ENCODE measurements at places on chromosomes 6 and 20.

GRCh38 chr6:57048577-57048976, 2.1 kb downstream of the KIAA1586 start:
- no peak for DNase-seq

DNA sequence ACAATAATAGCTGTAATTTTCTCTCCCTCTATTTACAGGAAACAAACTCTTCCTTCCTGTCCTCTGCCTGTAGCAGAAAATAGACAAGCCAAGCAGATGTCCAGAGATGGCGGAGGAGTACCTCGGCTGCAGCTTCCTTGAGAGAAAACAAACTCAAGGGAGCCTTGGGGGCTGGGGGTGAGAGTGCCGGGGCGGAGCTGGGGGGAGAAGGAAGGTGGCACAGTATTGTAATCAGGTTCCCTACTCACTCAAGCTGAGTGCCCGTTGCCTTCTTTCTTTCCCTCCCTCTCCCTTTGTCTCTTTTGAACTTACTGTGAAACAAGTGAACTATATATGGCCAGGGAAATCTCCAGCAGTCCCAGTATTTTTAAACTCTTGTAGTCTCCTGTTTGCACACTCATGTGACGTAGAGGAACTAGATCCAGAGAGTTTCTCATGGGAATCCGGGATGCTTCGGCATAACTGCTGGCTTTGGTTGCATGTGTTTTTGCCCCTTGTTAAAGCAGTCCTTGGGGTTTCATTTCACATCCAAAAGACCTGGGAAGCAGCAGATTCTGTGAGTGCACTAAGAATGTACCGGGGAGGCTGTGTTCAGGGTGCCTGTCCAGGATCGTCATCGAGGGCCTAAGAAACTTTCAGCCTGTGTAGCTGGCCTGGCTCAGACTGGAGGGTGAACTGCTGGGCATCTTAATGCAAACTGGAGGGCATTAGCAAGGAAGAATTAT, 44.6 kb upstream of the HDDC2 start:
- no peak for DNase-seq

DNA sequence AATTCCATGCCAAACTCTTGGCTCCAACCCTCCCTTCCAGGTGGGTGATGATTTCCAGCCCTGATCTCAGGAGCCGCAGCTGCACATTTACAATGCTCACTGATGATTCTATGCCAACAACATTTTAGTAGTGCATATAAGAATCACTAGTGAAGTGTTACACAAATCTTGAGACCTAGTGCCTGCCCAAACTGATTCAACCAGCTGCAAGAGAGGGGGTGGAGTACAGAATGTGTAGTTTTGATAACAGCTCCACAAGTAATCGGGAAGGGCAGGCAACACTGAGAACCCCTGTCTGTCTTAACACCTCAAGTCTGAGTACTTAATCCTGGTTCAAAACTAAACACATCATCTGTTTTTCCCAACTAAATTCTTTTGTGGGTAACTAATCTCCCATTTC, 91.7 kb downstream of the PRDM1 start:
- peak; percentile 65 for DNase-seq

DNA sequence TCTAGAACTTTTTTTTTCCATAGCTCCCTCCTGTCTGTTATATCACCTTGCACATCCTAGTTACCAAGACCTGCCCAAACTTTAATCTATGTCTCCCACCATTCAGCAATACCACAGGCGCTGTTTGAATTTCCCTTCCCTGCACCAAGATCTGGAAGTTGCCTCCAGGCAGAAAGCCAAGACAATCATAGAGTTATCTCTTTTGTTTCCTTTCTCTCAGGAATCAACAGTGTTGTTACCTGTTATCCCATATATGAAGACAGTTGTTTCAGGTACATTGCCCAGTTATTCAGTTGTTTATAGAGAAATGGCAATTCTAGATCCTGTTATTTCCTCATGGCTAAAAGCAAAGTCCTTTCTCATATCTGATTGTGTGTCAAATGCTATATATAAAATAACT, 63.2 kb downstream of the PDSS2 start:
- peak; percentile 16 for DNase-seq

GRCh38 chr6:139983555-139984276, 609.3 kb upstream of the CITED2 start:
- DNase-seq = no peak

DNA sequence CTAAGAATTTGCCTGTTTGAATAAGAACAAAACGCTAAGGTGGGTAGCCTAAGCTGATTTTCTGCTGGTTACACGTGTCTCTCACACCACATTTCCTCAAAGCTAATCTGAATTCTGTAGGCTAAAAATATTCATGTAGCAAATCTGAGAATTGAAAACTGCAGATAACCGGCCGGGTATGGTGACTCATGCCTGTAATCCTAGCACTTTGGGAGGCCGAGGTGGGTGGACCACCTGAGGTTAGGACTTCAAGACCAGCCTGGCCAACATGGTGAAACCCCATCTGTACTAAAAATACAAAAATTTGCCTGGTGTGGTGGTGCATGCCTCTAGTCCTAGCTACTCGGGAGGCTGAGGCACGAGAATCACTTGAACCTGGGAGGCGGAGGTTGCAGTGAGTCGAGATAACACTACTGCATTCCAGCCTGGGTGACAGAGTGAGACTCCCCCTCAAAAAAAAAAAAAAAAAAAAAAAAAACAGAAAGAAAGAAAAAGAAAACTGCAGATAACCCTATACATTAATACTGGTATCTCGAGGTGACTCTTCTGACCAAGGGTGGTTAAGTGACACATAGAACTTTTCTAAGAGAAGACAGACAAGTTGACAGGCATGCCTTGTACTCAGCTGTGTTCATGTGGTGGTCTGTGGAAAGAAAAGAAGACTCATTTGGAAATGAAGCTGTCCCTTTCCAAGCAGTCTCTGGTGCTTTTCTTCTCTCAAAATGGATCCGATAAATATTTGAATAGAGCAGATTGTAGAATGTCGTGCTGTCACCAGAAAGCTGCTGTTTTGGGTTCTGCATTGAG, 24.7 kb upstream of the ASXL1 start:
- DNase-seq = no peak

- DNase-seq = no peak
These were observed 11.3 kb upstream of the ABRACL start for GRCh38 chr6:139017227-139017626.

GRCh38 chr20:20803011-20803410, 90.6 kb upstream of the RALGAPA2 start:
- DNase-seq = no peak

DNA sequence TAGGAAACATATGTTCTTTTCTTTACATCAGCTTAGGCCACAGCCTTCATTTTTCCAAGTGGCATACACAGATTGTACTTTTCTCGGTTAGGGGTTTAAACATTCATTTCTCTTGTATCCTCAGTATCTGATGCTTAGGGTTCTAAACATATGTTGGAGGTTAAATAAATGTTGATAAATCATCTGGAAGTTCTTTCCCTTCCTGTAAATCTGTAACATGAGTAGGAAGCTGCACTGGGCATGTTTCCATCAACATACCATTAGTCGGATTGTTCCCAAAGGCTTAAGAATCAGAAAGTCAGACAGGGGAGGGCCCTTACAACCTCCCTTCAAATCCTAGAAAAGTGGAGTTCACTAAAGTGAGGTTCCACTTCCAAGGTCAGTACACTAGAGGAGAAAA, 54.8 kb upstream of the BCLAF1 start:
- DNase-seq = no peak

DNA sequence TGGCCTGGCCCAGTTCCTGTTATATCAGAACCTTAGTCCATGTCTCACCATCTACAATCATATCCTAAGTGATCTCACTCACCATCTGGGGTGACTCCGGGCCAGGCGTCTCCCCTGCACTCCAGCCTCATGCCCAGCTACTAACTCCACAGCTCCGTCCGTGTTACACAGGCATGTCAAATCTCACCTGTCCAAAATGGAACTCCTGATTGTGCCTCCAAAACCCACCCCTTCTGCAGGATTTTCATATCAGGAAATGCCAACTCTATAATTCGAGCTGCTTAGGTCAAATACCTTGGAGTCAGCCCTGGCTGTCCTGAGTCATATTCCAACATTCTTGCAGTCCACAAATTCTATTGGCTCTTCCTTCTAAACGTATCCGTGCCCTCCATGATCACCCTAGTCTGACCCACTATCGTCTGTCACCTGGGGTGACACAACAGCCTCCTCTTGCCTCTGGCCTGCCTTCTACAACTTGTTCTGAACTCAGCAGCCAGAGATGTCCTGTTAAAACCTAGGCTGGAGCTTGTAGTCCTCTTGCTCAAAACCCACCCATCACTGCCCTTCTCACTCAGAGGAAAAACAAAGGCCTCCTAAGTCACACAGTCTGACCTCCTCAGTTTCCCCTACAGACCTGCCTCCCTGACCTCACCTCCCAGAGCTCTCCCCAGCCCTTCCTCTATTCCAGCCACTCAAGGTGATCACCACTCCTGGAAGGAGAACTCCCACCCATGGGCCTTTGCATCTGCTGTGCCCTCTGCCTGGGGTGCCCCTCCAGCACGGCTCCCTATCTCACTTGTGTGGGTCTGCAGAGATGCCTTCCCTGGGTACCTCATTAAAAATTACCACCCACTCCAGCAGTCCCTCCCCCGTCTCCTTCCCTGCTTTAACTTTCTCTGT, 85.3 kb upstream of the SIRPA start:
- DNase-seq = no peak

- no peak for DNase-seq
These were observed 44.8 kb upstream of the FABP7 start for GRCh38 chr6:122734529-122735395.

Data from hematopoietic multipotent progenitor cell treated with erythropoietin and hydrocortisone succinate and interleukin-3 and kit ligand, for 4 days (in vitro differentiated cells).